ENCODE measurements at places on chromosomes 1 and 21. TPM values are rescaled to one million over a fixed set of nuclear protein-coding genes. Genes with fewer than 3 reads are reported as not detected.

DNA sequence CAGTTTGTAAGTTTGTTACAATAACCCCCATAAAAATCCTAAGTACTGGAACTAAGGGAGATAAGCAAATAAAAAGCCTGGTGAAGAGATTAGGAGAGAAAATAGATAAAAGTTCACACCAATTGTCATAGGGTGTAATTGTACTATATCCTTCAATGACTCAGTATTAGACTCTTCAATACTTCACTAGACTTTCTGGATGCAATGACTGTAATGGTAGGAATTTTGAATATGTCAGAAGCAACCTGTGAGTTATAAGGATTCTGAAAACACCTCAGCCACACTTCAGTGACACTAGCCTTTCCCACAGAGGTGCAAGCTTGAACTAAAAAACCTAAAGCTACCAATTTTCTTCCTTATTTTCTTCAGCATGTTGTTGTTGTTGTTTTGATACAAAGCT, 147.9 kb downstream of the PTGER3 start:
- DNase-seq, result no peak

Gene DMRTA2
- 0.42 TPM for total RNA-seq

Gene PIGK
- 15.3 TPM for total RNA-seq

DNA sequence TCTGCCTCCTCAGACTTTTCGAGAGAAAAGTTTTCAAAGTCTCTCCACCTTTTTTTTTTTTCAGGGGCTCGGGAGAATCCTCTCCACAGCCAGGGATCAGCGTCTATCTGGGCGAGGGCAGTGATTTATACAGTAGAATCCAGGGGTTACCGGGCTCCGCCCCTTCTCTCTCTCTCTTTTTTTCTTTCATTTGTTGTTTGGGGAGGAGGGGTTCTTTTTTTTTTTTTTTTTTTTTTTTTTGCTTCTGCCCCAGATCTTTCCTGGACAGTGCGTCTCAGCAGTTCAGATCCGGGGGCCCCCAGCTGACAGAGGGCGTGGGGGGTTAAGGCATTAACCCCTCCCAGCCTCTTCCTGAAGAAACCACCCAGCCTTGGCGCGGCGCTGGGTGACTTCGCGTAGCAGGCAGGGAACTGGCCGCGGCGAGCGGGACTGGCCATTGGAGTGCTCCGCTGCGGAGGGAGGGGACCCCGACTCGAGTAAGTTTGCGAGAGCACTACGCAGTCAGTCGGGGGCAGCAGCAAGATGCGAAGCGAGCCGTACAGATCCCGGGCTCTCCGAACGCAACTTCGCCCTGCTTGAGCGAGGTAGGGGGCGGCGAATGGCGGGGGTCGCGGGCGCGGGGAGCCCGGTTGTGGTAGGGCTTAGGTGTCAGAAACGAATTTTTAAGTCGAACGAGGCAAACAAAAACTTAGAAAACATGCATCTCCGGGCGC, at the start of gene S1PR1:
Gene S1PR1, plus strand, starts transcription at position 504 of the 713 bp plus-strand sequence. CDS start 1,966 bp downstream, outside the sequence.
- peak; percentile 63 for DNase-seq

- no peak for DNase-seq
Observed at GRCh38 chr1:116372191-116372590, 853 bp upstream of the ATP1A1 start.

Gene VASH2
- total RNA-seq, result 59.8 TPM

- DNase-seq, result no peak
Observed at GRCh38 chr1:212182171-212182570, 103.0 kb upstream of the PPP2R5A start.

DNA sequence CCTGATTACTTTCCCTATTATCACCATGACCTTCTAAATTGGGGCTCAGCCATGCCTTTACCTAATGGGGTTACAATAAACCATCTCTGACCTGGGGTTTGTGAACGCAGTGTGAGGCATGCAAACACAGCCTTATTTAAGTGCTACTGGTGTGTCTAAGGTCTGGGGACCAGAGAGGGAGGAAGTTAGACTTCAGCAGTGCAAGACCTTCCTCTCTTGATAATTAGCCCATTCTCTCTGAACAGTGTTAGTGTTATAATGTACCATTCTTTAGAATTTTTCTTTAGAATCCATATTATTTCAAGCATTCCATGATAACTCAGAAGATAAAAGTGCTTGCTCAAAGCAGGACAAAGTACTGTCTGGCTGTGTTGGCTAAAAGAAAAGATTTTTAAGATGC, 10.5 kb upstream of the LRRC8D start:
- DNase-seq, result no peak

DNA sequence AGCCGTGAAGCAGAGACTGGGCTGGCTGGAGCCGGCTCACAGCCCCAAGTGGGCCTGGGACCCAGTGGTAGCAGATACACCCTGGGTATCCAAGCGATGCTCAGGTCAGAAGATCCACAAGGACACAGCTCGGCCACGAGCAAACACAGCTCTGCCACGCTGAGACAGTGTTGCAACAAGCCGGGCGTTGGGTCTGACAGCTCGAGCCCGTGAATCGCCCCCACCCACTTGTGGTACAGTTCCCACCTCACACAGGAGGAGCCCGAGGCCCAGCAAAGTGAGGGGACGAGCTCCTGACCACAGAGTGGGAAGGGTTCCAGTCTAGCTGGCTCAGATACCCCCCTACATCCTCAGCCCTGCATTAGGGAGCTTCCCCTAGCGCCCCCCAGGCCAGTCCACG, 8.9 kb upstream of the PRKCZ start:
- no peak for DNase-seq

Gene PLCH2
- total RNA-seq, result 61.4 TPM

Gene MYCL
- total RNA-seq, result 97.7 TPM

Gene FMO5
- total RNA-seq, result 0.25 TPM

Gene GPR161
- 69.3 TPM for total RNA-seq

Gene SPRR2G
- not detected for total RNA-seq

DNA sequence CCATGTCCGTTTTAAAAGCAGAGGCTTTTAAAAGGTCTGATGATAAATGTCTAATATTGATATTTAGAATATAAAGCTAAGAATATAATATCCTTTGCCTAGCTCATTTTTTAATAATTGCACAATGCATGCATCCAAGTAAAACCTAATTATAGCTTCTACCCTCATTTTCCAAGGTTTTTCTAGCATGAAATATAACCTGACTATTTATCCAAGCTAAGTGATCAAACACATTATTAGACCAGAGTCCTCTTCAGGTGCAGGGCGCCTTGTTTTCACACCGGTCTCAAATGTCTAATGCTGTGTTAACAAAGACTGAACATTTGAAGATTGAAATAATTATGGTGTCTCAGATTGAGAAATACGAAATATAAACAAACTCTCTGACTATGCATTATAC, 648.9 kb upstream of the CXADR start:
- no peak for DNase-seq

DNA sequence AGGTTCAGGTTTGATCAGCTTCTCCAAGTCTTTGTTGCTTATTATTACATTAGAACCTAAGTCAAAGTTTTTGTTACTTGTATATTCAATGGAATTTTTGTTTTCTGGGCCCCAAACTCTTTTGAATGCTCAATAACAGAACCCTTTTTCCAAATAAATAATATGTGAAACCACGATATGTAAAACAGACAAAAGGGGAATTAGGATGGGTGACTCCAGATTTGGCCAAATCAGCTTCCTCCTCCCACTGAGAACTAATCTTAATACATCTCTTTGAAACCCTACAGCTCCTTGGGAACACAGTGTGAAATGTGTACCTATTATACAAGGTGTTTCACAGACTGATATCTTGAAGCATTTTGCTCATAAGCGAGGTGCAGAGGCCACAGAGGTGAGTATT, 67.0 kb upstream of the TNFSF18 start:
- no peak for DNase-seq

DNA sequence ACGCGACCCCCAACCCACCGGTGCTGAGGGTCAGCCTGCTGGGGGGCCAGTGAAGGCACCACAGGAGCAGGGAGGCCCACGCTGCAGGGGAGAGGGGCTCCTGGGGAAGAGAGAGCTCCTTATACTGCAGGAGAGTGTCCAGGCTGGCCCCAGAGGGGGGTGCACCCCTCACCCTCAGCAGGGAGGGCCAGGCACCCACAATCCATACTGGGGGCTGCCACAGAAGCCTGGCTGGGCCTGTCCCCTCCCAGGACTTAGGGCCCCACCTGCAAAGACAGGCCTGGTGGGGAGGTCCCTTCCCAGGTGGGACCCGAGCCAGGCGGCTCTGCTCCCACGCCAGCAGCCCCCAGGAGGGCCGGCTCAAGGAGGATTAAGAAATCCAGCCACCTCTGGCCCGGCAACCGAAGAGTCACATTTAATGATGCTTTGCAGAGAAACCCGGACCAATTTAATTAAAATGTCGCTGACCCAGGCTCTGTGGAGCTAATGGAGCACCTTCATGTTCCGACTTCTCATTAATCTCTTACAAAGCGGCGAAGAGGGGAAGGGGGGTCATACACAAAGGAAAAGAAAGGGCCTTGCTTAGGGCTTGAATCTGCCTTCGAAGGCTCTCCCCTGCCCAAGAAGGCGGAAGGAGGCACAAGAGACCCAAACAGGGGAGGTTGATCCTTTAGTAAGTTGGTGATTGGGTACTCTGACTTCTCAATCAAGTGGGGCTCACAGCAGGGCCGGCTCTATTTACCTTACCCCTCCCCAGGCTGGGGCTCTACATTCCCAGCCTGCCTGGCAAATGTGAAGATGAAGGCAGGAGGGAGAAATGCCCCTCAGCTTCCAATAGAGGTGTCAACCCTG, 25.0 kb downstream of the WNT9A start:
- DNase-seq, result peak; percentile 16

- no peak for DNase-seq
Observed at GRCh38 chr1:33299461-33300155, 21.3 kb downstream of the A3GALT2 start.

GRCh38 chr1:193185901-193186731, at the start of gene B3GALT2:
Gene B3GALT2, minus strand, starts transcription at chr1:193186613. Its CDS starts 5,051 bp downstream, at chr1:193181562.
- DNase-seq, result peak; percentile 56

Gene NR5A2
- 2.0 TPM for total RNA-seq

Gene S100A3
- total RNA-seq, result not detected

Gene ARHGEF19
- total RNA-seq, result 3.4 TPM

DNA sequence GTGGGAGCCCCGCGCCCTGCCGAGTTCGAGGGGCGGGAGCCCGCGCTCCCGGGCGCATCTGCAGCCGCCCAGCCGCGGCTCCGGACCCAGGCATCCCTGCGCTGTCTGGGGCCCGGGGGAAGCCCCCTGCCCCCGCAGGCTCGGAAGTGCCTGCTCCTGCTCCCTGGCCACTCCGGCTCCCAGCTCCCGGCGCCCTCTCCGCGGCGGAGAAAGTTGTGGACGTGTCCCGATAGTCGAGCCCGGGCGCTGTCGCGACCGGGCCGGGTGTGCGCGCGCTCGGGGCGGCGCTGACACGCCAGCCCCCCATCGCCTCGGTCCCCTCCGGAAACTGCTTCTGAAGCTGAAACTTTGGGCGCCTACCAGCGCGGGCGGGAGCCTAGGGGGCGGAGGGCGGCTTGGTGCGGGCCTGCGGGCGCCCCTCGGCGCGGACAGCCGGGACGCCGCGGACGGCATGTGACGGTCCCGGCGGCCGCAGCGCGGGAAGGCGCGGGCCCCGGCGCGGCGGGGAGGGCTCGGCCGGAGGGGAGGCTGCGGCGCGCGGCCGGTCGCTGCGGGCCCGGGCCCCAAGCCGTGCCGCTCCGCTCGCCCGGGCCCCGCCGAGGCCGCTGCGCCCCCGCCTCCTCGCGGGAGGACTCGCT, 515 bp downstream of the MAN1C1 start:
- DNase-seq, result peak; percentile 30

GRCh38 chr1:43414634-43415223, 25.0 kb downstream of the SZT2 start:
- peak; percentile 75 for DNase-seq

Gene NMNAT2
- total RNA-seq, result 76.4 TPM

DNA sequence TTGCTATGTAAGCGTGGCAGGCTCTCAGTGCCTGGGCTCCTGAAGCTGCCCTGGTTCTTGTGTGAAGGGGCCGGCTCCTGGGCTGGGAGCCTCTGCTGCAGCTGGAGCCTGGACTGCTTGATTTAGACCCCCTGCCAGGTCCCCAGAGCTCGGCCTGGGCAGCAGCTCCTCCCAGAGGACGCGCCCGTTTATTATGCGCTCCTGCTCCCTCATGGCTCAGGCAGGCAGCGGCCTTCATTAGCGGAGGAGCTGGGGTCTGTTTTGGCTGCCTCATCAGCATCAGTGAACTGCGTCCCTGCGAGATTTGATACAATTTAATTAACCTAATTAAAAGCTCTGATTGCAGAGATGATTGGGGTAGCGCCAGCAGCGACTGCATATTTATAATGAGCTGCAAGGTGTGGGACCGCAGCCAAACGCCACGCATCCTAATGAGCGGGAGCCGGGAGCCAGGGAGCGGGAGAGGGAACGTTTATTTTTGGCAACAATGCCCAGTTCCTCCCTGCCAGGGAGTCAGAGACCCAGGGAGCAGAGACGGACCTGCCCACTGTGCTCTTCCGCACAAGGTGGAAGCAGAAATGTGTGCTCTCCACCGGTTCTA, 16.6 kb downstream of the UTP11 start:
- peak; percentile 56 for DNase-seq

Gene TMEM59
- 309 TPM for total RNA-seq

DNA sequence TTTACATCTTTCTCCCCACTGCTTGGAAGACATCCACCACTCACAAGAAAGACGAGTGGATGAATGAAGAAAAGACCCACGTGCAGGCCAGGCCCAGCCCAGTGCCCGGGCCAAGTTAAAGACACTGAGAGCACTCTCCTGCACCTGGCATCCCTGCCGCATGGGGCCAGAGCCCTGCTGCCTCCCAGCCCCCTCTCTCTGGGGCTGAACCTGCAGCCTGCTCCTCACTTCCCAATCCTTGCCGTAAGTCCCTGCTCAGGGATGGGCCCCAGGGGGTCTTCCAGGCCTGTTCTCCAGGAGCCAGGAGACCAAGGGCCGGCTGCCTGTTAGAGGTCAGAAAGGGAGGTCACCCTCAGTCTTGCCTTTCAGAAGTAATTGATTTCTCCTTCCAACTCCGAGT, 168.5 kb upstream of the ZC3H12A start:
- DNase-seq, result peak; percentile 52

DNA sequence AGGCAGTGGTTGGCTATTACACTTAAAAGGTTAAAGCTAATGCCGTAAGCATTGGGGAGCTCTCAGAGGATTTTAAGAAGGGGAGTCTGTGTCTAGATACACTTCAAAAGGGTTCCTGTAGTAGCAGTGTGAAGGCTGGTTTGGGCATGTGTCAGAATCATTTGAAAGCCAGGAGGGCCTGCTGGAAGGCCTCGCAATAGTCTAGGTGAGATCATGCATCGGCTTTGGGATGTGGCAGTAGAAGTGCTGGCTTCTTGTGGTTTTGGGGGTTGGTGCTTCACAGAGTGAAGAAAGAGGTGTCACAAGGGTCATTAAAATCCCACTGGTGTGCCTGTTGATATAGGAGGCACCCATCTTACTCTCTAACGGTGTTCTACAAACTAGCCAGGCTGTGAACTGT, 85.7 kb downstream of the ST6GALNAC3 start:
- DNase-seq, result no peak

Gene IL23R
- not detected for total RNA-seq

GRCh38 chr1:17270891-17271765, 22.2 kb downstream of the PADI3 start:
- DNase-seq, result no peak

DNA sequence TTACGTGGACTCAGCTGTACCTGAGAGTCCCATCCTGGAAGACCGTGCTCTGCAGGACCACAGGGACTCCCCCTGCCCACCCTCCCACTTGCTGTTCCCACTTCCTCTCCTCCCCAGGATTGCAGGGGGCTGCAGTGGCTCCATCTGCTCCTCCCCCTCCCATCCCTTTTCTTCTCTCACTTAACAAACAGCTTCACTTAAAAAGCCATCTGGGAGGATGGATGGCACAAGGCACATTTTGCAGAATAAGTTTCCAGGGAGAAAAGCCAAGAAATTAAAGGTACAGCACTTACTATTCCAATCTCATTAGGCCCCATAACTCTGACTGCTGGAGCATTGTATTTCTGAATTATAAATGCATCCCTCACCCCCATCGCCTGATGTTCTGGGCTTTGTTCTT, 458.7 kb downstream of the PTPRU start:
- DNase-seq, result no peak

Gene EPB41
- total RNA-seq, result 213 TPM

Gene S100A1
- 35.4 TPM for total RNA-seq

Gene ADORA1
- 1.2 TPM for total RNA-seq

All from glutamatergic neuron (in vitro differentiated cells).